ENCODE measurements at places on chromosomes 12 and 14. TPM values are rescaled to one million over a fixed set of nuclear protein-coding genes. Genes with fewer than 3 reads are reported as not detected.

ADSS1 gene
- 1.9 TPM for total RNA-seq

MYH7 gene
- total RNA-seq = not detected

SIX6 gene
- not detected for total RNA-seq

DNAJC22 gene
- 1.3 TPM for total RNA-seq

NRXN3 gene
- 4.2 TPM for total RNA-seq

TAS2R42 gene
- total RNA-seq = not detected

DNA sequence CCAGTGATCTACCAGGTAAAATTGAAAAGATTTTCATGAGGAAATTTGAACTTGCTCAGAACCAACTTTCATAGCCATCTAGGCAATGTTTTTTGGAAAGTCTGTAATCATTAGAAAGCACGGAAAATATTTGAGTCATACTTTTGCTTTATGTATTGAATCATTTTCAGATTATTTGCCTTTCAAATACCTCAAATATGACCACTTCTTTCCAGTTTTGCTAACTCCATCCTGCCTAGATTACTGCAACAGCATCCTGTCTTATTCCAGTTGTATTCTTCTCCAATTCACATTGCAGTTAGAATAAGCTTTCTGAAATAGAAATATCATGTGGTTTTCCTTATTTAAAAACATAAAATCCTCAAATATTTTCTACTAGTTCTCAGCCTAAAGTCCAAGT is 239.8 kb upstream of the FAR2 start:
- DNase-seq = no peak

- no peak for DNase-seq
These were observed 28.3 kb downstream of the MDM1 start for GRCh38 chr12:68303850-68304249.

DNA sequence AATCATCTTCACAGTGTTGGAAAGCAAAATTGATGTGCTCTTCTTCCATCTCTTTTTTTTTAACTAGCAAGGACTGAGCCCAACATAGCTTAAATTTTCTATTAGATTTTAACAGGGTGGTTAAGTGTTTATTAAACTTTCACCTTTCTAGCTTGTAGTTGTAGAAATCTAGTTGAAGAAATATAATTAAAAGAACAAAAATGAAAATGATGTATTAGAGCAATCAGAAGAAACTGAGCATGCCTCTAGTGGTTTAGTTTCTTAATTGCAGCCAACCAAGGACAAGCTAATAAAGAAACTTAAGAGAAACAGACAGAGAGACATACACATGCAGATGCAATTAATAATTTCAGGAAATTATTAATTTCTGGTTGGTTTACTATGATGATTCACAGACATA is 673.0 kb upstream of the LMO3 start:
- no peak for DNase-seq

GRCh38 chr12:127911291-127911690 is 355.7 kb upstream of the TMEM132C start:
- no peak for DNase-seq

DNA sequence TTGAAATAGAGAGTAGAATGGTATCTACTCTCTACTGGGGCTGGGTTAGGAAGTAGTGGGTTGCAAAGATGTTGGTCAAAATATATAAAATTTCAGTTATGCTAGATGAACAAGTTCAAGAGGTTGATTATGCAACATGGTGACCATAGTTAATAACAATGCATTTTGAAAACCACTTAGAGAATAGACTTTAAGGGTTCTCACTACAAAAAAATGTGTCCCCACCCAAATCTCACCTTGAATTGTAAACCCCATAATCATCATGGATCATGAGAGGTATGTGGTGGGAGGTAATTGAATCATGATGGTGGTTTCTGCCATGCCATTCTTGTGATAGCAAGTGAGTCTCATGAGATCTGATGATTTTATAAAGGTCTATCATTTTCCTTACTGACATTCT is 94.0 kb downstream of the C12orf50 start:
- no peak for DNase-seq

DNA sequence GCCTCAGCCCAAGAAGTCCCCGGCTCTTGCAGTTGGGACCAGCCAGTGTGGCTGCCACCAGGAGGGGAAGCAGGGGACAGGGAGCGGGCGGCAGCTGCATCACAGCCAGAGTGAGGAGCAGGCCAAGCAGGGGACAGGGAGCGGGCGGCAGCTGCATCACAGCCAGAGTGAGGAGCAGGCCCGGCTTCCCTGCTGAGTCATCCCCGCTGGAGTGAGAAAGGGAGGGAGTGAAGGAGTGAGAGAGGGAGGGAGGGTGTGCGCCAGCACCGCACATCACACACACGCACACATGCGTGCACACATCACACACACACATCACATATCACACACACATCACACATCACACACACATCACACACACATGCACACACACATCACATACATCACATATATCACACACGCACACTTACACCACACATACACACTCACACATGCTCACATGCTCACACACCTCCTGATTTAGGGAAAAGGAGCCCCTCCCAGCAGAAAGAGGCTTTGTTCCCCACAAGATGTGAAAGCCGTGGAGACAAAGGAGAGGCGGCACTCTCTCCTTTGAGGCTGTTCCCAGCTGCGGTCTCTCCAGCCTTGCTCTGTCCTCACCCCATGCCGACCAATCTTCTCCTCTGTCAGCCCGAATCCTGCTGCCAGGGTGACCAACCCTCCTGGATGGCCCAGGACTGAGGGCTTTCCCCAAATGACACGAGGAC is 16.7 kb upstream of the ZDHHC22 start:
- peak; percentile 20 for DNase-seq

Measured in endothelial cell of umbilical vein (primary cell).